ENCODE measurements at places on chromosomes 12 and 14.

DNA sequence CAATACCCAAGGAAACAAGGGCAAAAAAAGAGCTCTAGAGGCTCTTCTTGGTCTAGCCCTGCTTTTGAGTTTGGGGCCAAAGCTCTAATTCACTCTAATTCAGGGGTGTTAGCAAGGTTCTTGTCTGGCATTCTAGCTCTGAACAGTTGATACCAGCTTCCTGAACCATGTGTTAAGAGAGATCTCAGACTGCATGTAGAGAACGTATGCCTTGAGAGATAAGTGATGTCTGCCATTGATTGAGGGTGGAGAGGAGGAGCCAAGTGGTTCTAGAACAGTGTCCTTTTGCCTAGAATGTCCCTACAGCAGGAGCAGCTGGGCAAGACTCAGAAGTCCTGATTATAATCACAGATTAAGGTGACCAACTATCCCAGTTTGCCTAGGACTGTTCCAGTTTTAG is 18.2 kb upstream of the POC1B start:
- no peak for DNase-seq

DNA sequence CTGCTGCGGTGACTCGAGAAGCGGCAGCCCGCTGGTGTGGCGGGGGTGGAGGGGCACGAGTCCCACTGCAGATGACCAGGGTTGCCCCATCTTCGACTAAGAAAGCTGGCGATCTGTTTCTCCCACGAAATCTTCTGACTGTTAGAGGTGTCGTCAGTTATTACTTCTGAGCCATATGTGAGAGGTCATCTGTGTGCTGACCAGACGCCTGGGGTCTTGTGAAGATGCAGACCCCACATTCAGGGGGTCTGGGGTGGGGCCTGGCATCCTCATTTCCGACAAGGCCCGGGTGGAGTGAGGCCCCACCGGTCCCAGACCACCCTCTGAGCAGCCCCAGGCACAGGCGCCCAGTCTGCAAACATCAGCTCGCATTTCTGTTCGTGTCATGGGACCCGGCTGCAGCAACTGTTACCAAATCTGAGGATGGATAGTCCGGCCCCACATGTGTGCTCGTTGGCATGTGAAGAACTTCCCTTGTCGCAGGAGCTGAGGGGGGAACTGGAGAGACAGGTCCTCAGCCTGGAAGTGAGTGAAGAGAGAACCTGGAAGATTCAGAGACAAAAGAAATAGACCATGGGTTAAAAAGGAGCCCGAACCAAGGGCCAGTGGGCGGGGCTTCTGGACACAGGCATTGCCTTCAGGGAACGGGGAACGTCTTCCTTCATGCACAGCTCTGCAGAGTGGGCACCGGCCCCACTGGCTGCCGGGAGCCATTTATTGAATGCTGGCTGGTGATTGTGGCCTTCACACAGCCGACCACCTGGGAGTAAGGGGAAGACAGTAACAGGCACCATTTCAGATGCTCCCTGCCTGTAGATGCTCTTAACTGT is 135.2 kb downstream of the ADGRD1 start:
- DNase-seq, result no peak

- DNase-seq, result no peak
Measured at GRCh38 chr14:105474483-105475268, at the start of gene CRIP2. CRIP2 (plus strand) TSS chr14:105474821; CDS start chr14:105474863, 42 bp downstream.

GRCh38 chr12:56687223-56688128 is 608 bp downstream of the PTGES3 start:
- peak; percentile 32 for DNase-seq

GRCh38 chr12:122874081-122874480 is 21.8 kb downstream of the VPS37B start:
- no peak for DNase-seq

DNA sequence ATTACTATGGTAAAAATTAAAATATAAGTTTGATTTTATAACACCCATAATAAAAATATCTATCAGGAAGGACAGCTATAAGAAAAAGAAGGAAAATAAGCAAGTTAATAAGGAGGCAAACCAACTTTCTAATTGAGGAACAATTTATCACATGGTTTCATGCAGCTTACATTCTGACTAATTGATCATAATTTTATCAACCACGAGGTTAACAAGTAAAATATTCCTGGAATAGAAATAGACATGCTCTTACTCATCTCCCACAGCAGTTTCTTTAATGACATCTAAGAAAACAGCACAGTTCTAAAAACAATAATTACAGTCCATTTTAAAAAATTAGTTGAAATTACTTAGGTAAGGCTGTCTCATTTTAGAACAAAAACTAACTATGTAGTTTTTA is 130.8 kb upstream of the KRR1 start:
- no peak for DNase-seq

DNA sequence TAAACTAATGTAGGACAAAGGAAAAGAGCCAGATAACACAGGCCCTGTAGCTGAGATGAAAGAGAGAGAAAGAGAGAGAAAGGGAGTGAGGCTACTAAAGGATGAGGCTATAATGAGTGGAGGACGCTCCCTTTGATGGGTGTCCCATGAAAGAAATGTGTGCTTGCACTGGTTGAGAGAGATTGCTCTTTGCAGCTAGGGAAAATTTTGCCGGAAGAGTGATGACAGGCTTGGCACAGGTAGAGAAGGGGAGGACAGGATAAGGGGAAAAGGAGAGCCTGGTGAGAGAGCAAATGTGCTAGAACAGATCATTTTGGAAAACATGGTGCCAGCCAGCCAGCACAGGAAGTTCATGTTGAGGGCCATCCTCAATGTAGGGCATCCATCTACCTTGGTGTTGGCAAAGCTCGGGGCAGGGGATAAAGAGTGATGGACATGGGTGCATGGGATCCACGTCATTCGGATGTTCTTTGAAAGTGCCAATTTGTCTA is 248.6 kb downstream of the BTG1 start:
- no peak for DNase-seq

GRCh38 chr12:108815875-108816594 is 41.3 kb downstream of the SSH1 start:
- DNase-seq, result no peak

Measured in hypothalamus (tissue), 51 donors.